ENCODE measurements at places on chromosomes 12 and 14.

- no peak for DNase-seq
Observed at GRCh38 chr14:38256533-38256840, 594 bp upstream of the CLEC14A start.

DNA sequence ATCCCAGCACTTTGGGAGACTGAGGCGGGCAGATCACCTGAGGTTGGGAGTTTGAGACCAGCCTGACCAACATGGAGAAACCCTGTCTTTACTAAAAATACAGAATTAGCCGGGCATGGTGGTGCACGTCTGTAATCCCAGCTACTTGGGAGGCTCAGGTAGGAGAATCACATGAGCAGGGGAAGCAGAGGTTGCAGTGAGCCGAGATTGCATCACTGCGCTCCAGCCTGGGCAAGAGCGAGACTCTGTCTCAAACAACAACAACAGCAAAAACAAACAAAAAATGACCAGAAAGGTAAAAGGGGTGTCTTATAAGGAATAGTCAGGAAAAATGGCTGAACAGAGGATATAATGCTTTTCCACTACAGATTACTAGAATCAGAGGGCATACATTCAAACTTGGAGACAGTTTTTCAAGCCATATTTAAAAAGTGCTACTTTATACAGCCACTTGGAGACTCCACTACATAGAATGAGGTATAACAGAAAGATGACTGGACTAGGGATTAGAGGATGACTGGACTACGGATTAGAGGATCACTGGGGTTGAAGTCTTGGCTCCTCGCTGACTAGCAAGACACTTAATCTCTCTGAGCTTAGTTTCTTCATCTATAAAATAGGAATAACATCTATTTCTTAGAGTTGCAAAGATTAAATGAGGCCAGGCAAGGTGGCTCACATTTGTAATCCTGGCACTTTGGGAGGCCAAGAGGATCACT, 4.9 kb upstream of the CS start:
- no peak for DNase-seq

DNA sequence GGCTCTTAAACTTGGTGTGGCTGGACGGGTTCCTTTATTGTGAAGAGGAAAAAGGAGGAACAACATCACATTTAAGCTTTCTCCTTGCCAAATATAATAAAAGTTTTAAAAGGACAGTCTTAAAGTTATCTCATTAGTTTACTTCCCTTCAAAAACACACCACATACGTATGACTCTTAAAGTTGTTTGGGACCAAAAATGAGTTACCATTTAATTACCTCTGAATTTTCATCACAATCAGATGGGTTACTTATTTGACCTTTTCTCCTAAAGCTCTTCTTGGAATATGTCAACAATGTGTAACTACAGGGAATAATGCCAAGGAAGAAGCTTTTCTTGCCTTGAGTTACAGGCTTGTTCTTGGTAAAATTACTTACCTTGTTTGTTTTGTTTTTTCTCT, 16.4 kb downstream of the RAB21 start:
- DNase-seq, result no peak

GRCh38 chr14:95197551-95197950, 40.2 kb upstream of the DICER1 start:
- no peak for DNase-seq

DNA sequence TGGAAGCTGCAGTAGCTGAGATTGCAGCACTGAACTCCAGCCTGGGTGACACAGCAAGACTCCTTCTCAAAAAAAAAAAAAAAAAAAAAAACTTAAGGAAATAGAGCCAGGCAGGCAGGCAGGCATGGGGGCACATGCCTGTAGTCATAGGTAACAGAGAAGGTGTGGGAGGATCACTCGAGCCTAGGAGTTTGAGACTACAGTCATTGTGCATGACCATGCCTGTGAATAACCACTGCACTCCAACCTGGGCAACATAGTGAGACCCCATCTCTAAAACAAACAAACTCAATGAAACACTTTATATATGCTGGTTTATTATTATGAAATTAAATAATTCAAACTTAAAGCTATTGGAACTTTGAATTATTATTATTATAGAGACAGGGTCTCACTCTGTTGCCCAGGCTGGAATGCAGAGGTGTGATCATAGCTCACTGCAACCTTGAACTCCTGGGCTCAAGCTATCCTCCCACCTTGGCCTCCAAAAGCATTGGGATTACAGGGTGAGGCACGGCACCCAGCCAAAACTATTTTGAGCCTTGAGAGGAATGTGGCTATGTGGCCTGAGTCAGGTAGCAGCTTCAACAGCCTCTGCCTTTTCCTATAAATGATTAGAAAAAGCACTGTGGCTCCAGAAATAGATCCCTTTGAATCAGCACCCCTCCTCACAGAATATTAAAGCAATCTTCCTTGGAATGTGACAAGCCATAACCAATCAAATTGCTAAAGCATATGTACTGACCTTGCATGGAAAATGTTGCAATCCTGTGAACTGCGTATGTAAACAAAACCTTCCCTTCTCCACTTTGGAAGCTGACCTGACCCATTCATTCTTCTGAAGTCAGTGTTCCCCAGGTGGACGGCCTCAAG, 34.7 kb upstream of the YY1 start:
- DNase-seq, result no peak

DNA sequence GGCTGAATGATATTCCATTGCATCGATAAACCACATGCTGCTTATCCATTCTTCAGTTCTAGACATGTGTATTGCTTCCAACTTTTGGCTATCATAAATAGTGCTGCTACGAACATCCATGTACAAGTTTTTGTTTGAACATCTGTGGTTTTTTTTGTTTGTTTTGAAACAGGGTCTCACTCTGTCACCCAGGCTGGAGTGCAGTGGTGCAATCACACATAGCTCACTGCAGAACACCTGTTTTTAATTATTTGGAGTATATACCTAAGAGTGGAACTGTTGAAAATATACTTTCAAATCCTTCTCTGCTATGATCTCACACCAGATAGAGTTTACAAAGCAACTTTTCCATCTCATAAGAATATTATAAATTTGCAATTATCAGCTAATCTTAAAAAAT, 124.2 kb downstream of the TTC7B start:
- no peak for DNase-seq

GRCh38 chr14:24434036-24434435, 4.3 kb downstream of the KHNYN start:
- DNase-seq, result no peak

GRCh38 chr14:70188659-70189455, at the start of gene SLC8A3:
Gene SLC8A3, minus strand, starts transcription at chr14:70188951. Its CDS starts 20,529 bp downstream, at chr14:70168422.
- DNase-seq, result peak; percentile 92

DNA sequence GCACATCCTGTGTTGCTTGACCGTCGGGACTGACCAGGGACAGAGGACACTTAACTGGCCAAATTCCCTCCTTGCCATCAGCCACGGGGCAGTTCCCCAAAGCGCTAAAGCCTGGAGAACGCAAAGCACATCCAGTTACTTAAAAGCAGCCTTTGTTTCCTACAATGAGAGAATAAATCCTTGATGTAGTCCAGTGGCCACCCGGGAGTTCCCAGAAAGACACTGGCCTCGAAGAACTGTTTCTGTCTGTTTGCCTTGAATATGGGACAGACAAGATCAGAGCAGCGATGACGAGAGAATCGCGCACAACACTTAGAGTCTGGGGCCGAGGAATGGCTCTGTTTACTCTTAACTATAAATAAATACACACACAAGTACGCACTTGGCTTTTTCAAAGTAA, 102.2 kb downstream of the TNFAIP2 start:
- no peak for DNase-seq

DNA sequence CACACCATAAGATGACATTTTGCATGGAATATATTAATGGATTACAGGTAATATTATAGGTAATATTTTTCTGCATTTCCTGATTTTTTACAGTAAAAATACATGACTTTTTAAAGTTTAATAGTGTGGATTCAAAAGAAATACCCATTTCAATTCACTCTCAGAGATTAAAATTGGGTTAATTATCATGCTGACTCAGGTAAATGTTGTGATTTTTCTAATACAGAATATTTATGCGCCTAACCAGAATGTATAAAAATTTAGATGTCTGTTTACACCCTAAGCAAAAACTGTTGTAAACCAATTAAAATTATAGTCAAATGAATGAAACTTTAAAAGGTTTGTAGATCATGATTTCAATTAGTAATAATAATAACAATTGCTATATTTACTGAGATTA, 117.2 kb upstream of the FLRT2 start:
- DNase-seq, result no peak

DNA sequence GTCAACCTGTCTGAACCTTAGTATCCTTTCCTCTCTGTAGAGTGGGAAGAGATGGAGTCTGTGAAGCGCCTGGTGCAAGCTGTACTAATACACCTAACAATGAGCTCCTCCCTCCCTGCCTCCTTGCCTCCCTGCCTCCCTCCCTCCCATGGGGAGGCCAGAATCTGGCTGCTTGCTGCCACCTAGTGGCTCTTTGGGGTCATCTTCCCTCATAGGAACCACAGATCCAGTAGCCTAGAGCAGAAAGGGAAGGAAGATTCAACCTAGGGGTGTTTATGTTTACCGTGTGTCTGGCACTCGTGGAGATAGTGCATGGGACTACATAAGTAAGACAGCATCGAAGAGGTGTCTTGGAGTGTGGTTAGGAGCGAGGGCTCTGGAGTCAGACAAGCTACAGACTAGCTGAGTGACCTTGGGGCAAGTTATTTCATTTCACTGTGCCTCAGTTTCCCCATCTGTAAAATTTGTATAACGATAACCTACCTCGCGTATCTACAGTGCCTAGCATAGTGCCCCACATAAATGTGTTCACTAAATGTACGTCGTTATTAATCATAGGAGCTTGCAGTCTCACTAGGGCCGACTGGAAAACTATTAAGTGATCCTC, 35.5 kb upstream of the TSPAN9 start:
- DNase-seq, result peak; percentile 96

DNA sequence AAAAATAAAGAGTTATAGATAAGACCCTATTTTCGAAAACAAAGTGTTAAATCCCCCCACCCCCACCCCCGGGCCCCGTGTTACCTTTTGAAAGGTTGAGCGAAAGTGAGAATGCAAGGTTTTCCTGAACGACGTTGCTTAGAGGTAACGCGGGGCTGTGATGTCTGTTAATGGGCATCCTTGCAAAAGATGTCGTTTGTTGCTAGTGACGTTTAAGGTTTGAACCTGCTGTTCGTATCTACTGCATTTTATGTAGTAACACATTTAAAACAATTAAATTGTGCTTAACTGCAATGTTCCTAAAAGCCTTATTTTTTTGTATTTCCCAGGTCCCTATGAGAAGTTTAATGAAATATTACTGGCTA, 1.2 kb downstream of the CPSF6 start:
- DNase-seq, result no peak

DNA sequence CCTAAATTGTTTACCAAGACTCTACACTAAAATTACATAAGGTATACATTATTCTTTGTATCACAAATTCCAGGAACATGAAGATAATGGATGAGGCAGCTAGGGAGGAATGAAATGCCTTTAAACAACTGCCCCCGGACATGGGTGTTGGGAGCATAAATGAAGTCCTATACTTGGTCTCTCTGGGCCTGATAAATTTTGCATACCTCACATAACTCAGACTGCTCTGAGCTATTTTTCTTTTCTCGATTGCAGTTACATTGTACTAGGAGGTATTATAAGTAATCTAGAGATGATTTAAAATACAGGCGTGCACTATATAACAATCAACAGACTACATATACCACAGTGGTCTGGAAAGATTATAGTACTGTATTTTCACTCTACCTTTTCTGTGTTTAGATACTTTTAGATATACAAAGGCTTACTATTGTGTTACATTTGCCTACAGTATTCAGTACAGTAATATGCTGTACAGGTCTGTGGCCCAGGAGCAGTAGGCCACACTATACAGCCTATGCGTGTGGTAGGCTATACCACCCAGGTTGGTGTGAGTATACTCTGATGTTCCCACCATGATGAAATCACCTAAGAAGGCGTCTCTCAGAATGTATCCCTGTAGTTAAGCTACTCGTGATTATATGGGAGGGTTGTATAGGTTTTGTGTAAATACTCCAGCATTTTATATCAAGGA, 14.3 kb downstream of the FNTB start:
- no peak for DNase-seq

- DNase-seq, result no peak
Observed at GRCh38 chr12:116400636-116401372, 123.3 kb upstream of the MED13L start.
